Sigmoid colon (tissue), 7 donors: ENCODE measurements at places on chromosomes 12 and 14. TPM values are rescaled to one million over a fixed set of nuclear protein-coding genes. Genes with fewer than 3 reads are reported as not detected.

The CLEC4C gene
- not detected for total RNA-seq

The CD163 gene
- total RNA-seq = 233 TPM

The OVCH1 gene
- total RNA-seq = 2.5 TPM

The RESF1 gene
- total RNA-seq = 46.0 TPM

The KRT71 gene
- not detected for total RNA-seq

The FLRT2 gene
- 9.1 TPM for total RNA-seq

The OR4E2 gene
- not detected for total RNA-seq

GRCh38 chr12:69929125-69929524 is 104.1 kb downstream of the MYRFL start:
- no peak for DNase-seq

DNA sequence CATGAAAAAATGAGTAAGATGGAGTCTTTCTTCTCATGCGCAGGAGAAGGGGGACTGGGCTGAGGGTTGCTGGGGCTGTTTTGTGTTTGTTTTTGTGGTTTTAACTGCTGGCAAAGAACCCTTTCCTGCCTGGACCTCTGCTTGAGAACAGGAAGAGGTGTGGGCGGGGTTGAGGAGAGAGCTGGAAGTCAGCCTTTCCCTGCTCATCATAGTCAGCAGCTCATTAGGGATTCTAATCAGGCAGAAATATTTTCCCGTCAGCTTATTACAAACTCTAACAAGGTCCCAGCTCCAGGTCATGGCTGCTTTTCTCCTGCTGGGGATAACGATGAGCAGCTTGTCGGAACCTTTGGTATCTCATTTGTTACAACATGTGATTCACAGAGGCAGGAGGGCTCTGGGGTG is 185.0 kb upstream of the NRXN3 start:
- DNase-seq = no peak

DNA sequence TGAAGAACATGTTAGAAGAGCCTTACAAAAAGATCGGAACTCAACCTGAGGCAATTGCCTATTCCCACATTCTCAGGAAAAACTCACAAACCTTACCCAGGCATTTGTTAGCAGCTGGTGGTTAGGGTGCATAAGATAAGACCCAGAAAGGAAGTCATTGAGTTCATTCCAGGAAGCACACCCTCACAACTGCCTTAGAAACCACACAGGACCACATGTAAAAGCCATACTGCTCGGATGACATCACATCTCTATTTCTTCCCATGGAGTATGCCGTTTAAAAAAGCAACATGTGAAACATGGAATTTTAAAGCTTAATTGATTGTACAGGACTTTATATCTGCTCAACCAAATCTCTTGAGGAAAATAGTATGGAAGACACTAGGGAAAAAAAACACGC is 411.2 kb downstream of the DAD1 start:
- no peak for DNase-seq

DNA sequence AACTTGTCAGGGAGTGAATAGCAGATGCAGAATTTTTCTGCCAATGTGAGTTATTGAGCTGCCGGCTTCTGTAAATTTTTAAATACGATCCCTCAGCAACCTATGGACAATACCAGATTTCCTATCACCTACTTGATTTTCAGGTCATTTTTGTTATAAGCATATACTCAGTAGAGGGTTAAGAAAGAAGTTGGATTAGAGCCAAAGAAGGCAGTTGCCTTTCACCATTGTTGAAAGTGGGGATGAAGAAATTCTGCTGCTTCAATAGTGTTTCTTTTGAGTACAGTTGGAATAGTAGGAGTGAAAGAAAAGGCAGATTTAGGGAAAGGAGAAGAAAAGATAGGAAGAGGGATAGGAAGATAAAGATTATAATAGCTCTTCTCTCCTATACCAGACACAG is 197.1 kb downstream of the ATP23 start:
- DNase-seq = no peak

- DNase-seq = no peak
Measured at GRCh38 chr12:74166096-74166495, 371.5 kb upstream of the ATXN7L3B start.

GRCh38 chr14:50031602-50032313 is 84.6 kb downstream of the VCPKMT start:
- DNase-seq = no peak

DNA sequence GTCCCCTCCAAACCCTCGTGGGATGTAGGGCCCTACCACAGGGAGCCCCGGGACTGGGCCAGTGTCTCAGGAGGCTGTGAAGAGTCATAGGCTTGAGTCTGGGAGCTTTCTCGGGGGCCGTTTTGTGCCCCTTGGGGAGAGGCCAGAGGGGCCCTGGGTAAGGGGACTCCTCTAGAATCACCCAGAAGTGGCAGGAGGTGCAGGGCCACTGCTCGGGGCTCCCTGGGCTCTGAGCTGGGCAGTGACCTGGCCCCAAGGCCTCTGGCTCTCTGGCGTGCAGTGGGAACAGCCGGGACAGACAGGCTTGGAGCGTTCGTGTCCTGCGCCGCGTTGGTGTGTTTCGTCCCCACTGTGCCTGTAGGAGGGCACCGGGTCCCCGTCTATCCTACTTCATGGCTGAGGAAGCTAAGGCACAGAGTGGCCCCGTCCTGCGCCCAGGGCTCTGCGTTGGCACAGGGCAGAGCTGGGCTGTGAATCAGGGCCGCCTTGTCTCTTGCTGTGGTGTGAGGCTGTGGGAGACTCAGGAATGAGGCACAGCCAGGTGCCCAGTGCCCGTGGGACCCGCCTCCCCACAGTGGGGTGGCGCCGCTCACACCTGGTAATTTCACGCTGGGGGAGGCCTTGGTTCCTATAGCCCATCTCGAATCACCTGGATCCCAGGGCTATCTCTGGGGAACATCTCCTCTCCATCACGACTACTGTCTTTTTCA is 23.8 kb upstream of the KIF26A start:
- DNase-seq = no peak

GRCh38 chr14:101817501-101818001 is 56.0 kb downstream of the PPP2R5C start:
- DNase-seq = no peak

- no peak for DNase-seq
Measured at GRCh38 chr12:111361073-111361716, 7.7 kb downstream of the PHETA1 start.

- DNase-seq = no peak
Measured at GRCh38 chr14:87171141-87171540, 821.8 kb downstream of the GALC start.

DNA sequence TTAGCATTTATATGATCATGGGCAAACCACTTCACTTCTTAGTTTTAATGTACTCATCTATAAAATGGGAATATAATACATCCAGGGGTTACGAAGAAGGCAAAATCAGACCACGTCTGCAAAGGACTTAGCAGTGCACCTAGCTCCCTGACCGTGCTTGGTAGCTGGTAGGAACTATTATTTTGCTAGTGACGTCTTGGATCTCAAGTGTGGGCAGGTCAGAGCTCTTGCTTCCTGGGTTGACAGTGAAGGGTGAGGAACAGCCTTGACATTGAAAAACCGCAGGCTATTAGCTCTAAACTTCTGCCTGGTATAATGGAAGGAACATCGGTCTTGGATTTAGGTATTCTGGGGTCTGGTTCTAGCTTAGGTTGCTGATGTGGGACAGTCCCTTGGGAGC is 89.3 kb upstream of the MED13L start:
- no peak for DNase-seq

GRCh38 chr14:95705518-95705917 is 8.4 kb downstream of the TCL1A start:
- DNase-seq = no peak

GRCh38 chr14:47935332-47935731 is 259.9 kb upstream of the MDGA2 start:
- DNase-seq = no peak

DNA sequence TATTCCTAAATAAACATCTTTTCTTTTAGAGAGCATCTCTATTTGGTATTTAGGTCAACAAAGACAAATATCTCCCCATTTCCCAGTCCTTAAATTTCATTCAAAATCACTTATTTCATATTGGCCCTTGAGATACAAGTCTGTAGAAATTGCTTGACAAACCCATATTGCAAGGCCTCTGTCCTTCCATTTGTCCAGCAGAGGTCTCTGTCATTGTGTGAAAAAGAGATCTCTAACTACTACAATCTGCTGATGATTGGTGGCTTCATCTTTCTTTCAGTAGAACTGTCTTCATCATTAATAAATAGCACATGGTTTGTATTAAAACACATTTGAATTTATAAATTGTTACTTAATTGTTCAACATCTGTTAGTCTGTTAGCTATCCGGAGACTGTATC is 252.6 kb downstream of the ACSS3 start:
- DNase-seq = no peak

- no peak for DNase-seq
Measured at GRCh38 chr14:64825509-64825908, 54.2 kb downstream of the SPTB start.

DNA sequence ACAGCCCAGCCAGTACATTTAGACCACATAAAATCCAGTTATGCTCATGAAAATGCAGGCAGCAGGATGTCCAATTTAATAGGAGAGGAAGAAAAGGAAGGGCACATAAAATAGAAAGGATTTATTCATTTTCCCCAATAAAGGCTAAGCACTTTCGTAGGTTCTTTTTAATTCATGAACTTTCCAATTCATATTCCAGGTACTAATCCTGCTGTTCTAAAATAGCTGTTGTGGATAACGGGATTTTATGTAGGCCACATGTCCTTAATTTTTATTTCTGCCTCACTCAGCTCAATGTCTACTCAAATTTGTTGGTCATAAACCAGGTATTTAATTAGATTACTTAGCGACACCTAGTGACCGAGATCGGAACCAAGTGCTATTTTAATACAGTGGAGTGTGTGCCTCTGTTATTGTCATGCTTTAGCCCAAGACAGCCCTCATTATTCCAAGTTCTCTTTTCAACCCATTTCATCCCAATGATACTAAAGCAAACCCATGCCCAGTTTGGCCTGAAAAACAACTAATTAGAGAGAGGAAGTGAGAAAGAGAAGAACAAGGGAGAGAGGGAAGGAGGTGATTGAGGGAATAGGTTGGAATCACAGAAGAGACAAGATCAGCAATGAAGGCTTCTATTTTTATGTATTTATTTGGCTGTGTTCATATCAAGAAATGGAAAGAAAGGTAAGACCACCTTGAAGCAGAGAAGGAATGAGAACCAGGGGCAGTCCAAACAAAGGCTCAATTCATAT is 45.9 kb upstream of the IFNG-AS1 start:
- DNase-seq = peak; percentile 80

- DNase-seq = no peak
Measured at GRCh38 chr14:51304438-51304837, 64.4 kb downstream of the TMX1 start.

GRCh38 chr14:71094722-71095121 is 187.5 kb downstream of the PCNX1 start:
- no peak for DNase-seq

GRCh38 chr12:117014342-117014887 is 84.8 kb downstream of the TESC start:
- DNase-seq = no peak
